NCI-H748 treated with DMSO at 0.1 percent for 48 hours (cell line): ENCODE measurements at places on chromosomes 7 and 10.
A peak's percentile ranks its signal among the peaks of the same experiment; 100 is the strongest.

DNA sequence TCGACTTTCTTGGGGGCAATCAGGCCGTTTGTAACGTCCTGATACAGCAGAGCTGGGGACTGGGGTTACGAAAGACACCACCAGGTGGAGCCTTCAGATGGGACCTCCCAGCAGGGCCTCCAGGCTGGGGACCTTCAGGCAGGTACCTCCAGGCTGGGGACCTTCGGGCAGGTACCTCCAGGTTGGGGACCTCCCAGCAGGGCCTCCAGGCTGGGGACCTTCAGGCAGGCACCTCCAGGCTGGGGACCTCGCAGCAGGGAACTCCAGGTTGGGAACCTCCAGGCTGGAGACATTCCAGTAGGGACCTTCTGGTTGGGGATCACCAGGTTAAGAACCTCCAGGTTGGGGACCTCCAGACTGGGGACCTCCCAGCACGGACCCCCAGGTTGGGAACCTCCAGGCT lies 23.5 kb upstream of the GPR146 start:
- no peak for DNase-seq

DNA sequence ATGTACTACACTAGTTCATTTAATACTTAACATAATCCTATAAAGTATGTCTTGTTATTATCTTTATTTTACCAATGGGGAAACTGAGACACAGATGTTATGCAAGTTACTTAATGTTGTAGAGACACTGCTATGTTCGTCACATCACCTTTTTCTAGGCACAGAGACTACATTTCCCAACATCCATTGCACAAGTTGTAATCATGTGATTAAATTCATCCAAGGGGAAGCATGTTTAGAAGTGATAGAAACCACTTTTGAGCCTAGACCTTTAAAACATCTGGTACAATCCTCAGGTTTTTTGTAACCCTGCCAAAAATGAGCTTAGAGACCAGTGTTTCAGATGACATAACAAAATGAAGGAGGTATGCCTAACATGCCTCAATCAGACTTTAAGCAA lies 386.8 kb upstream of the HPS1 start:
- DNase-seq, result no peak

DNA sequence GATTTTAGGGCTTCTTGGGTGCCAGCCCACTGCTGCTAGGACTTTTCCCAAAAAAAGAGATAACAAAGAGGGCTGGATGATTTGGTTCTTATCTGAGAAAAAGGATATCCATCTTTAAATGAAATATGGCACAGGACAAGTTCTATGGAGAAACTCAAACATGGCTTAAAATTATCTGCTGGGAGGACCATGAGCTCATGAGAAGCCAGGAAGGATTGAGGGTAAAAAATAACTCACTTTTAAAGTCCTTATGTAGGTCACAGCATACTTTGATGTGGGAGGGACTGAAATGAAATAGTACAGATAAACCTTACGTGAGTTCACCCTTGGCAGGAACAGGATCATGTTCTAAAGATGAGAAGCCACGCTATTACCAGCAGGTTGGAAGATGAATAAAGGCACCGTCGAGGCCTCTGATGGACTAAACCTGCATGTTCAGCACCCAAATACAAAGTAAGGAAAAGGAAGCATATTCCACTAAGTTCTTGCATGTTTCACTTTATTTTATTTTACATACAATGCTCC lies 369.2 kb upstream of the KLF6 start:
- no peak for DNase-seq

DNA sequence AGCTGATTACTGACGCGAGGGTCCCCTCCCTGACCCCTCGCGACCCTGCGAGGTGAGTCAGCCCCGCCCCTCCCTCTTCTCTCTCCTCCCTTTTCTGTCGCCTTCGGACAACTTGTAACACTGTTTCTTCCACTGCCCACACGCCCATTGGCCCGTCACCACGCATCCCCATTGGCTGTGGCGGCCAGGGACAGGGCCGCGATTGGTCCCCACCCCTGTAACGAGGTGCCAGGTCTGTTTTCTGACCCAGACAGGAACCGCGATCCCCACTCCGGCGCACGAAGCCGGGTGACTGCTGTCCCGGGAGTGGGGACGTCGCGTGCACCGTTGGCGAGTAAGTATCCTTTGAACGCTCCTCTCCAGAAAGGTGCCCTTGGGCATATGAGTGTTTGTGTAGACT lies at the start of gene STRA8:
Gene STRA8 (plus strand): TSS at position 269 of the 400 bp plus-strand sequence. CDS start 6,687 bp downstream, outside the sequence.
- DNase-seq, result no peak

DNA sequence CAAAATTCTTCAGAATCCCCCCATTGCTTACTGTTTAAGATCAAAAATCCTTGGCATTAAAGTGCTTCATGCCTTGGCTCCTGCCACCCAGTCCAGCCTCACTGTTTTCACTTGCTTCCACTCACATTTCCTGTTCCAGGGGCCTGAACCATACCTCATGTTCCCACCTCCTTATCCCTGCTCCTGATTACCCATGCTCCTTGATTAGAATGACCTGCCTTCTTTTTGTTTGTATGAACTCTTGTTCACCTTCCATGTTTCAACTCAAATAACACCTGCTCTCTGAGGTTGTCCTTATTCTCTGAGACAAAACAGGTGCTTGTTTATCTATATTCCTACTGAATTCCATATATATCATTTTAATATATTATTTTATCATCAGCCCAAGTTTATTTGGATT lies 77.1 kb upstream of the VSTM2A start:
- no peak for DNase-seq

DNA sequence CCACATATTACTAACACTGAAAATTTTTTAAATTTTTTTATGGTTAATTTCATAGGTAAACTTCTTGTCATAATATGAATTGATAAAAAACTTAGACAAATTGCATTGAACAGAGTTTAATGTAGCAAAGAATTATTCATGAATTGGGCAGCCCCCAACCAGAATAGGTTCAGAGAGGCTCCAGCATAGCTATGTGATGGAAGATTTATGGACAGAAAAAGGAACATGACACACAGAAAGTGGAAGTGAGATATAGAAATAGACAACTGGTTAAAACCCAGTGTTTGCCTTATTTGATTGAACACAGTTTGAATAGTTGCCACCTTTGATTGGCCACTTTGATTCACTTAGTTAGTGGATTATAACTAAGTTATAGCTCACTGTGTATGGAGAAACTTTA lies 87.2 kb downstream of the AHR start:
- no peak for DNase-seq

DNA sequence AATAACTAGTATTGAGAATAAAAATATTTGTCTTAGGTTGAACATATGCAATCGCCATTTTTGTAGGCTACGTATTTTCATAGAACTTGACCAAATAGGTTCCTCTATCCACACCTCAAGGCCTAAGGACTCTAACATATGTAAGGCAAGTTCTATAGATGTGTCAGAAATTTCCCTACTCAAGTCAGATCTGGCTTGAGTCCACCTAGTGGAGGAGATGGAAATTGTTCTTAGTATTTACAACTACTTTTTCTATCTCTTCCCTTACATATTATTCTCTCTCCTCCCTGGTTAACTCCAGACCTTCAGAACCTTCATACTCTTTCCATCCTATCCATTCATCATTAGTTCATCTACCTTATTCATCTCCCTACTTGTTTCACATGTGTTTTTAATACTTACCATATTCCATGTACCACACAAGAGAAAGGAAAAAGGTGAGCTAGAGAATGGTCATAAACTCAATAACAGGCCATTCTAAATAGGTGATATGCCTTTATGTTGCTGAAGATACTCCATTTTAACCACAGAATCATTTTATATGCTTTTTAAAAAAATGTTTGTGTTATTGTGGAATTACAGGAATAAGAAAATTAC lies 174.5 kb upstream of the HDAC9 start:
- peak; percentile 1 for DNase-seq

DNA sequence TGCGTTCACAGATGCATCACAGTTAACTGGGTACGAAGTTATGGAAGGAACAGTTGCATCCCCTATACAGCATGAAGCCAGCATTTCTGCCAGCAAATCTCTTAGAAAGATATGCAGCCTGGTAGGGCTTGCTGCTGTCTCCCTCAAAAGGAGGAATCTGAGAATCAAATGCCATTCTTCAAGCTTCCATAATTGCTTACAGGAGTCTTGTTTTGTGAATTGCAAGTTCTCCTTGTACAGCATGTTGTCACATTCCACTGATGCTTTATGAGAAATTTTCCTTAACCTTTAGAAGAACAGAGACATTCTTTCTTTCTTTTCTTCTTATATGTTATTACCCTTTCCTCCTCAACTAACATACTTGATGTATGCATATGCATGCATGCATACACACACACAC lies 134.6 kb downstream of the CHRM2 start:
- no peak for DNase-seq

DNA sequence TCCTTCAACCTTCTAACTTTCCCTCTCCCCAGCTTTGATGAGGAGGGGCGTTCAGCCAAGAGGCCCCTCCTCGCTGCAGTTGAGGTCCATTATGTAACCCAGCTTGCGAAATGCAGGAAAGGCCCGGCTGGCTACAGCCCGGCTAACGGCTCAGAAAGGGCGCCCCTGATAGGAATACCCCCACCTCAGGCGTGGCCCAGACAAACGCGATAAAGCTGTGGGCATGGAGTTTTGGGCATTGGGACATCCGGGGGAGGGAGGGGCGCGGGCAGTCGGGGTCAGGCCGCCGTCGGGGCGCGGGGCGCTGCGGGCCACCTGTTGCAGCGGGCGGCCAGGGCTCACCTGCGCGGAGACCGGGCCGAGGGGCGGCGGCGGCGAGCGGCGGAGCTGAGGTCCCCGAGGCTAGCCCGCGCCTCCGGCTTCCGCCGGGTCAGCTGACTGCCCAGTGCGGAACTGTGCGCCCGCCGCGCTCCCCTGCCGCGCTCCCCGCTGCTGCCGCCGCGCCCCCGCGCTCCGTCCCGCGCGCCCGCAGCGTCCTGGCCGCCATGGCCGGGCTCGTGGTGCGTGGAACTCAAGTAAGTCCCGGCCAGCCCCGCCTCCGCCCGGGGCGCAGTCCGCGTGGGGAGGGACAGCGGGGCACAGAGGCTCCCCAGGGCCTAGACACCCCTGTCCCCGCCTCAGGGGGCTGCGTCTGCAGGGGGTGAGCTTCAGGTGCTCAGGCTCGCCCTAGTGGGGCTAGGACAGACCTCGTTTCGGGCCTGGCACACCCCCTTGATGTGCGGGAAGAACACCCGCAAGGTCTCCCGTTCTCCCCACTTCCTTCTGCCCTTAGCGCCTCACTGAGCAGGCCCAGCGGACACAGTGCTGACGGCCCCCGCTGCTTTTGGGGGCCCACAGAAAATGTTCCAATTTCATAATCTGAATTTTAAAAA lies at the start of gene LRMDA:
Gene LRMDA (plus strand): TSS at position 445 of the 932 bp plus-strand sequence.
- DNase-seq, result no peak

- DNase-seq, result no peak
Measured at GRCh38 chr7:98209166-98209920, 1.9 kb upstream of the BHLHA15 start.

DNA sequence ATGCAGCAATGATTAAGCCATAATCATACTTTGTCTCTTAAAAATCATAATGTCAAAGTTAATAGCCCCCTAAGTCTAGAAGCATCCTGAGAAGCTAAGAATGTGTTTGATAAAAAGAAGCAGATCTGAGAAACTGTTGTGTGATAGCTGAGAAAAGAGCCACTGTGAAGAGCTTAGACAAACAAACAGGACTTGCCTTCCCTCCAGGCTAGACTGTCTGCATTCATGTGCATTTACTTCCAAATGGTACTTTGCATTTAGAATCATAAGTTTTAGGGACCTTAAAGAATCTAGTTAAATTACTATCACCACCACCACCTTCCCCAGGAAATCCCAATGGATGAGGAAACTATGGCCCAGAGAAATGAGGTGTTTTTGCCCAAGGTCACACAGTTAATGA lies 62.7 kb upstream of the NFKB2 start:
- no peak for DNase-seq

- no peak for DNase-seq
Measured at GRCh38 chr10:76937181-76937600, 700.4 kb downstream of the KCNMA1 start.

GRCh38 chr10:113978802-113979201 lies 64.9 kb upstream of the ADRB1 start:
- DNase-seq, result no peak

GRCh38 chr10:133289761-133290160 lies 13.1 kb upstream of the ADAM8 start:
- DNase-seq, result no peak
